ENCODE measurements at places on chromosomes 12 and 14.

- no peak for DNase-seq
Measured at GRCh38 chr12:123384318-123384993, 524 bp downstream of the KMT5A start.

DNA sequence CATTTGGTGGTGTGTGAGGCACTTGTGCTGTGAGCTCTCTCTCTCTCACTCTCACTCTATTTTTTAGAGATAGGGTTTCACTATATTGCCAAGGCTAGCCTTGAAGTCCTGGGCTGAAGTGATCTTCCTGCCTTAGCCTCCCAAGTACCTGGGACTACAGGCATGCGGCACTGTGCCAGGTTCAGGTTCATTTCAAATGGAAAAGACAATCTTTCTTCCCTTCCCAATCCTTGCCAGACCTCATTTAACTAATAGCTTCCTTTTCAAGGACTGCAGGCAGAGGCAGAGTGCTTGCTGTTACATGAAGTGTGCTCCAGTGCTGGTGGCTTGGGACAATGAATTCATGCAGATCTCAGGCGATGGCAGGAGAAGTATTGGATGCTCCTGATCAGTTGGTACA is 73.2 kb upstream of the BICD1 start:
- DNase-seq: no peak

DNA sequence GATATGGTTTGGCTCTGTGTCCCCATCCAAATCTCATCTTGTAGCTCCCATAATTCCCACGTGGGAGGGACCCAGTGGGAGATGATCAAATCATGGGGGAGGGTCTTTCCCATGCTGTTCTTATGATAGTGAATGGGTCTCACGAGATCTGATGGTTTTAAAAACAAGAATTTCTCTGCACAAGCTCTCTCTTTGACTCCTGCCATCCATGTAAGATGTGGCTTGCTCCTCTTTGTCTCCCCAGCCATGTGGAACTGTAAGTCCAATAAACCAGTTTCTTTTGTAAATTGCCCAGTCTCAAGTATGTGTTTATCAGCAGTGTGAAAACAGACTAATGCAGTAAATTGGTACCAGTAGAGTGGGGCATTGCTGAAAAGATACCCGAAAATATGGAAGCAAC is 146.2 kb downstream of the DPF3 start:
- DNase-seq: no peak

DNA sequence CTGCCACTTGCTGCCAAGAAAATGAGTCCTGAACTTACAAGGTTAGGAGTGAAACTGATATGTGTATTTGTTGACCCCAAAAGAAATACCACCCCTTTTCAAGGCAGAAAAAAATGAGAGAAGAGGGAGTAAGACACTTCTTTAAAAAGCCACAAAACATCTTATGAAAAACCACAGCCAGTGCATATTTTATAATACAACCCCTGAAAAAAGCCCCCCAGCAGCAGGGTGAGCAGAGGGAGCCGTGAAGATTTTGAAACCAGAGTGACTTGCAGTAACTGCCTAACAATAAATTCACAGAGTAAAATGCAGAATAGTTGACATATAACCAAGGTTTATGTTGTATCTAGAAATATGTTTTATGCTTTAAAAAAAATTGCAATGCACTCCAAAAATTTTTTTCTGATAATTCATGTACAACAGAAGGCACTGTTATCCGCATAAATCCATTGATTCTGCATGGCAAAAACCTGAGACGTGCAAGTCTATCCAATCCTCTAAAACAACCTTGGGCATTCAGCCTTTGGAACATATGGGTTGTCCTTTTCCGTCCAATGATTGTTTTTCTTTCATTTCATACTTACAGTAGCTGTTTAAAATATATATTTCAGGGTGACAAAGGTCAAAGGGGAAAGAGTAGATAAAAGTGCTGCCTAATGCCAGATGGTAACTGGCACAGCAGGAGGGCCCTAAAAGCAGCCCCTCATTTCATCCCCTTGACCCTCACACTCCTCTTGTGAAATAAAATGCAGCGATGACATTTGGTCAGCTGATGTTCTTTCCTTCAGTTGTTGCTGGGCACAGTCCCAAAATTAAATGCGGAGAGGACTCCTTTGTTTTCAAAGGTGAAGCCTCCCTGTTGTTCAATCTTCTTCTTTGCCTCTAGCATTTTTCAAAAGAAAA is 65.3 kb downstream of the IPO8 start:
- no peak for DNase-seq

DNA sequence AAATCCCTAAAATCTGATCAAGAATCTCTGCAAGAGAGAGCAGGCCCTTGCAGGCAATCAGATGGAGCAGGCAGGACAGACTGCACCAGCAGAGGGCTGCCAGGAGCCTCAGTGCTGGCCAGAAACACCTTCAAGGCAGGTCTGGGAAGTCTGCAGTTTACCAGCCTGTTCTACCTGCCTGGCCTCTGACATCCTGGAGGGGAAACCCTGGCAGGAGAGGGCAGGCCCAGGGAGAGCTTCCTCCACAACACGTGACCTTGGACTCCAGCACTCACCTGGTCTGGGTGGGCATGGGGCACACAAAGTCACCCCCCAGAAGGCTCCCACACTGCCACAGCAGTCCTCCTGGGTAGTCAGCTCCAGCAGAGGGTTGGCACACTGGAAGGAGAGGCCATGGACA is 56.0 kb downstream of the ISCA2 start:
- DNase-seq: no peak

- DNase-seq: no peak
Measured at GRCh38 chr14:23058654-23059504, 1.6 kb upstream of the CDH24 start.

DNA sequence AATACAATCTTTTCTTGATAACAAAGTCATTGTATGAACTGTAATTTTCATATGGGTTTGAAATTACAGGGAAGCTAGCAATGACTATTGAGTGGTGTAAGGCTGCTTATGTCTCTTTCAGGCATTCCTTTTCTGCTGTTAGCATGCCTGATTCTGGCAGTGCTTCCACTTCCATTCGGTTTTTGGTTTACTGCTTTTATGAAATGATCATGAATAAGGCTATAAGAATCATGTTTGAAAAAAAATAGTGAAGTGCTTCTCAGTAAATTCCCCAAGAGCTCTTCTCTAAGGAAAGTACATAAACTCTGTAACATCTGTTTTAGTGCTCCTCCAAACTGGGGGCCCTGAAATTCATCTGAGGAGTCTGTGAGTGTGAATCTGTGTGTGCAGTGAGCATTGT is 434.0 kb upstream of the RGS6 start:
- DNase-seq: no peak

GRCh38 chr12:50004696-50005095 is 20.6 kb downstream of the RACGAP1 start:
- DNase-seq: no peak

GRCh38 chr12:120702637-120703036 is 7.6 kb upstream of the UNC119B start:
- DNase-seq: no peak

- DNase-seq: no peak
Measured at GRCh38 chr12:106315523-106315922, 13.0 kb downstream of the TCP11L2 start.

DNA sequence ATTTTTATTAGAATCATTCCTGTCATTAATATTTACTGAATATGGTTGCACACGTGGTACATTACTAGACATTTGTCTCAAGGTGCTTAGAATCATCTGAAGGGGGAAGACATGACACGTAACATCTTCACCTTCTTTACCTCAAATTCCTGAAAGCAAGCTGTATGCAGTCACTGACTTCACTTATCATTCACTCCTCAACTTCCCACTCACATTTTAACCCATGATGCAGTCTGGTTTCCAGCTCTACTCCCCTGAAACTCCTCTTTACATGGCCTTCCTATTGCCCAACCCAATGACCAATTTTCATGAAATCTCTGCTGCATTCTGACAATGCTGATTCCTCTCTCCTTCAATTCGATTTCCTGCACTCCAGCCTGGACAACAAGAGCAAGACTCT is 5.8 kb upstream of the PSMC6 start:
- no peak for DNase-seq

- no peak for DNase-seq
Measured at GRCh38 chr12:82682851-82683261, 3.9 kb upstream of the TMTC2 start.

- no peak for DNase-seq
Measured at GRCh38 chr12:52925717-52926595, 21.1 kb upstream of the KRT8 start.

- no peak for DNase-seq
Measured at GRCh38 chr12:20946732-20947131, 136.2 kb downstream of the SLCO1B3 start.

- DNase-seq: no peak
Measured at GRCh38 chr14:61322011-61322798, 826 bp downstream of the PRKCH start.

DNA sequence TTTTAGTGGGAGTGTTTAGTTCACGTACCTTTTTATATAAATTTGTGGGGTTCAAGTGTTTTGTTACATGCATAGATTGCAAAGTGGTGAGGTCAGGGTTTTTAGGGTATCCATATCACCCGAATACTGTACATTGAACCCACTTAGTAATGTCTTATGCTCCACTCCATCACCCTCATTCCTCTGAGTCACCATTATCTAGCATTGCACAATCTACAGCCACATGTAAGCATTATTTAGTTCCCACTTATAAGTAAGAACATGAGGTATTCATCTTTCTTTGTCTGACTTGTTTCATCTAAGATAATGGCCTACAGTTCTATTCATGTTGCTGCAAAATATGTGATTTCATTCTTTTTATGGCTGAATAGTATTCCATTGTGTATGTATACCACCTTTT is 583.7 kb upstream of the LRFN5 start:
- DNase-seq: no peak

- no peak for DNase-seq
Measured at GRCh38 chr14:55398679-55399078, 13.0 kb downstream of the ATG14 start.

- no peak for DNase-seq
Measured at GRCh38 chr14:72643317-72643801, 250.5 kb downstream of the DPF3 start.

- no peak for DNase-seq
Measured at GRCh38 chr12:13940335-13940865, 41.0 kb downstream of the GRIN2B start.

DNA sequence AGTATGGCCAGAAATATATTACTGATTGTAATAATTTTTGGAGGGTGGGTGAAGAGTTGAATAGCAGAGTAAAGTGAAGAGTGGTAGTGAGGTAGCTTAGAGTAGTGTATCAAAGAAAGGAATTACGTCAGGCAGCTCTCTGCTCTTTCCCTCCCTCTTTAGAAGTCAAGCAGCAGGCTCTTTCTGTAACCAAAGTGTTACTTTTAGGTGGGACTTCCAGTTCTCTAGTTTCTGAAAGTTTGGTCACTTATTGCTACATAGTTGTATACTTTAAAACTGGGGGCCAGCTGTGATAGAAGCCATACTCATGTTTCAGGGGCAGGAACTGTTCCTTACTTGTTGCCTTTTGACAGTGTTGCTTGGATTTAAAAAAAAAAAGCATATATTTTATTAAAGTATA is 30.6 kb downstream of the ATF7IP start:
- DNase-seq: no peak

- DNase-seq: no peak
Measured at GRCh38 chr12:76470028-76470939, 89.3 kb downstream of the OSBPL8 start.

DNA sequence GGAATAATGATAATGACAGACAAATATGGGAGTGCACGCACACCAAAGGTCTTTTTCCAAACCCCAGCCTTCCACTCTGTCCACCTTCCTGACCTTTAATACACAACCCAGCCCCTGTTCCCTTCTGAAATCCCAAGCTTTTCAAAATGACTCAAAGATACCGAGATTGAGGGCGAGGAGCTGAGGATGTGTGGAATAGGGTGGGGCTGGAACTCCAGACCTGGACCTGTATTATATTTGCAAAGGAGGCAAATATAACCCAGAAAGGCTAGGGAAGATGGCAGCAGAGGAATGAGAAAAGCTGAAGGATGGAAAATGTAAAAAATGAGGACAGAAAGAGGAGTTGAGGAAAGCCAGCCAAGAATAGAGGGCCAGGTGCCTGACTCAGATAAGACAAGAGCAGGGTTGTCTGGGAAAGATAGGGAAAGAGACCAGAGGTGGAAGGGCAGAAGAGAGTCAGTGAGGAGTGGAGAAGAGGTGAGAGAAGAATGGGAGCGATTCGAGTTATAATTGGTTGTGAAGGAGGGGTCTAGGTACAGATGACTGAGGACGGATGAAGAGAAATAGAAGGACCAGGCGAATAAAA is 1.0 kb upstream of the PTMS start:
- DNase-seq: no peak

DNA sequence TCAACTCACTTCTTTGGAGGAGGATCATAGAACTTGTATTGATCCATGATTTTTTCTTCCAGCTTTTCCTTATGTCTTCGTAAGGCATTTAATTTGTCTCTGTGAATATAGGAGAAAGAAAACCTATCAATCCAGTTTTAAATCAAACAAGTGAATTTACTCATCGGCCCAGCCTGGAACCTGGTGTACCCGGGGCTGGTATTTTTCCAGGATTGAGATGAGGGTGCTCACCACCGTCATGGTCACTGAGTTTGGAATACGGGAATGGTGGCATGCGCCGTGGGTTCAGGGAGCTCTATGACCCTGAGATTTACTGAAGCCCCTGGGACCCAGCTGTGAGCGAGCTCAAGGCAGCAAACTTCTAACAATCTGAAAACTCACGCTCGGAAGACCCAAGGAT is 46.5 kb upstream of the GPR68 start:
- DNase-seq: no peak

DNA sequence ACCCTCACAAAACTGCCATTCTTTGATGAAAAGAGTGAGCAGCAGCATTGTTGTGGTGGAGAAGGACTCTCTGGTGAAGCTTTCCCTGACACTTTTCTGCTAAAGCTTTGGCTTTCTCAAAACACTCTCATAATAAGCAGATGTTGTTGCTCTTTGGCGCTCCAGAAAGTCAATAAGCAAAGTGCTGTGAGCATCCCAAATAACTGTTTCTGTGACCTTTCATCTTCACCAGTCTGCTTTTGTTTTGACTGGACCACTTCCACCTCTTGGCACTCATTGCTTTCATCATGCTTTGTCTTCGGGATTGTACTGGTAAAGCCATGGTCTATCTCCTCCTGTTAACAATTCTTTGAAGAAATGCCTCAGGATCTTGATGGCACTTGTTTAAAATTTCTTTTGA is 424.7 kb upstream of the TMPO start:
- no peak for DNase-seq

GRCh38 chr12:45966486-45966885 is 23.9 kb downstream of the SCAF11 start:
- no peak for DNase-seq

DNA sequence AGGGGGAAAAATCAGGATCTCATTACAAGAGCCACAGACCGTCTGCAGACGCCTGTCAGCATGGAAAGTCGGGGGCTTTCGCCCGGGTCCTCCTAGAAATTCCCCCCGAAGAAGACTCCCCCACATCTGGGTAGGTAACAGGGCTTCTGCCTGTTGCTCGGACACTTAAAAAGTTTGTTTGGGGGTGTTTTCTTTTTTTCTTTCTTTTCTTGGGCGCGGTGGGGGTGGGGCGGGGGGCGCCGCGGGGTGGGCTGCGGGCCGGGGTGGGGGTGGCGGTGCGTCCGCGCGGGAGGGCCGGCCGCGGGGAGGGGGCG is 358 bp downstream of the ELK3 start:
- no peak for DNase-seq

GRCh38 chr12:76259106-76259505 is 89.1 kb downstream of the BBS10 start:
- DNase-seq: no peak

Measured in activated T-cell treated with anti-CD3 and anti-CD28 coated beads for 24 hours (primary cell).